ENCODE measurements at places on chromosomes 1 and 21. TPM values are rescaled to one million over a fixed set of nuclear protein-coding genes. Genes with fewer than 3 reads are reported as not detected.

Gene C1orf35
- total RNA-seq, result 13.0 TPM

Gene PPM1J
- 1.1 TPM for total RNA-seq

DNA sequence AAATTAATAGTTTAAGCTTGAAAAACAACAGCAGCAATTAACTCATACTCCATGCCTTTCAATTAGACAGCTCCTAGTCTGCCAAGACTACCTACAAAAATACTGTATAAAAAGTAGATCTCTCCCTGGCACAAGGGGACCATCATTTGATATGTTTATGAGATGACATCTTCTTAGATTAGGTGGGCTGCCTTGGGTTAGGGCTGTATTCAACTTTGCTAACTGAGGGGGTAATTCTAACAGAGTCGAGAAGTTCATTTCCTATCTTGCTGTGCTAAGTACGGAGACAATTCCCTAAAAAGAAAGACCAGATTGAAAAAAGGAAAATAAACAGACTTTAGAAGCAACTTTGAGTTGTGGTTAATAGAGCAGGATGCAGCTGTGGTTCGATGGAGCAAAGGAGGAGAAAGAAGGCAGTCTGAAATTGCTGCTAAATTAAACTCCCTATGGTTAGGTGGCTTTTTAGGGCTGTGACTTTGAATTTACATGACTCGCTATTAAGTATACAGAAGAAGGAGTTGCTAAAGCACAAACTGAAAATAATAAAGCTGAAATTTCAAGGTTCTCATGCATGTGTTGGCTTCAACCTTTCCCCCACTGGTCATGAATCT, 75.4 kb downstream of the CDC7 start:
- DNase-seq, result no peak

DNA sequence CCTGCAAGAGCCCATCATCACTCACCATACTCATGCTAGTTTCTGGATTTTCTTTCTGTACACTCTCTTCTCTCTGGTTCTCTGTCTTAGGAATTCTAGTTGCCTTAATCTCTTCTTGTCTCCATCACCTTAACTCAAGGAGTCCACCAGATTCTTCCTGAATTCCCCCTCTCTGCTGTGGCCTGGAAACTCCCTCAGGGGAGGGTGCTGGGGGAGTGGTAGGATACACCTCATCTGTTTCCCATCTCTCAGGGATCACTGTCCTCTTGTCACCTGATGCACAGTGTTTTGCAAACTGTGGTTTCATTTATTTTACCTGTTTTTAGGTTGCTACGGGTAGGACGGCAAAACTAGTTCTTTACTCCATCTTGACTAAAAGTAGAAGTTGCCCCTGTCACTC, 6.6 kb upstream of the GNG12 start:
- no peak for DNase-seq

GRCh38 chr1:15469361-15469760, 6.5 kb upstream of the CELA2B start:
- no peak for DNase-seq

- DNase-seq, result no peak
These were observed 12.2 kb upstream of the AXDND1 start for GRCh38 chr1:179353546-179353945.

DNA sequence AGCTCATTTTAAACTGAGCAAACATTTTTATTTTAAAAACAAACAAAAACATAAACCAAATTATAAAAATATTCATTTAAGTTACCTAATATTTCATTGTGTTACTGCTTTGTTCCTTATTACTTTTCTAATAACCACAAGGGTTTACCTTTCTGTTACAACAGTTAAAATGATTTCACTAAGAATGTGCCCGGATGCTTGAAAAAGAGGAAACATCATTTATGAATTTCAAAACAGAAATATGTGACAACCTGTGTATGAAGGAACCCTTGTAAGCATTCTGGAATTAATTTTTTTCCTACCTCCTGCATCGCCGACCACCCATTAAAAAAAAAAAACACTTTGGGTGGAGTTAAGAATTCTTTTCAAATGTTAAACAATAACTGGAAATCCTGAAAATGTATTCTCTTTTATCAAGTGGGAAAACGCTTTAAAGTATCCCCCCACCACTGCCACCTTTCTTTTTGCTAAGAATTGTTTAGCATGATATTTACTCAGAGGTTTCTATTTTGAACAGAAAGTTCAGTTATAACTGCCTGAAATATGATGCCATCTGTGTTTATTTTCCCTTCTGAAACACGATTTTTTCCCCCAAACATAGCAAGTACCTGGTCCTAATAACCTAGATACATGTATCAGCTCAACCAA, 9.1 kb downstream of the CYYR1 start:
- no peak for DNase-seq

GRCh38 chr21:34911360-34911759, 137.7 kb downstream of the RUNX1 start:
- DNase-seq, result no peak

DNA sequence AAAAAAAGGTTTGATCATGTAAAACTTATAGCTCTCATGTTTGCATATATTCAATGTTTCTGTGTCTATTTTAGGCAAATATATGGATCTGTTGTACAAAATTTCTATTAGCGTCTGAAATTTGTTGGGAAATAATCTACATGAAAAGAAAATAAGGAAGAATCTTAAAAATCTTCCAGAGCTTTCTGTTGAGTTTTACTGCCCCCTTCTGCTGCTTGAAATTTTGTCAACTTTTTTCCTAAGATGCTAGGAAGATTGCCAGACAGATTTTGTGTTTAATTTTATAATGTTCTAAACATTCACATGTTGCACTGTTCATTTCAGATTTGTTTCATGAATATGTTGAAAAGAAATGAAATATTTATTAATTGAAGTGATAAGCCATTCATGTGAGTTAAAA, 2.5 kb upstream of the PTGS2 start:
- no peak for DNase-seq

All from osteocyte (in vitro differentiated cells).